Mesendoderm (in vitro differentiated cells): ENCODE measurements at places on chromosomes 7 and 10.

DNA sequence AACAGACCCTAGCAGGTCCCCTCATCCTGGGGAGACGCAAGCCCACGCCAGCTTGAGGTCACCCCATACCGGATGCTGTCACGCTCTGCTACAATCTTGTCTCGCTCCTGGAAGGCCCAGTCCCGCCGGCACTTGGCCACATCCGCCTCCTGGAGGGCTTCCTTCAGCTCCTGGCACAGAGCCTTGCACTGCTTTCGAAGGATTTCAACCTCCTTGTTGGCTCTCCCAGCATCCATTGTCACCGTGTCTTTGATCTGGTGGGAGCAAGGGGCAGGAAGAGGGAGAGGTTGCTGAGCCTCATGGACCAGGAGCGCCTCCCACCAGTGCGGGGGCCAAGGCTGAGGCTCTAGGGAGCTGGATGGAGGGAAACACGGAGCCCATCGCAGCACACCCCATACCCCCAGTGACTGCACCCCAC, 90.9 kb downstream of the DLG5 start:
- no peak for DNase-seq

DNA sequence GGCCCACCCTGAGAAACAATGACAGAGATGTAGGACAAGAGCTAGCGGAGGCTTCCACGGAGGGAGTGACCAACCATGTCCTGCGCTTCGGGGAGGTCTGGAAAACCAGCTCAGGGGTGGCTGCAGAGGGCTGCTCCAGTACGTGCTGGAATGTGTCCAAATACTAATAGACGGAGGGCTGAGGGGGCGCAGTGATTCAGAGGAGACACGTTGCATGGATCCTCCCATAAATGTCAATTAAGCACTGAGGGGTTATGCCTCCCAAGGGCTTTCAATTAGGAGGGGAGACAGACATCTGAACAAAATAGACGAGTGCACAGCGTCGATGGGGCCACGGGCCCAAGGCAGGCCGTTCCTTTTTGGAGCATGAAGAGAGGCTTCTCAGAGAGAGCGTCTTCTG, 51.0 kb upstream of the NPS start:
- DNase-seq, result no peak

DNA sequence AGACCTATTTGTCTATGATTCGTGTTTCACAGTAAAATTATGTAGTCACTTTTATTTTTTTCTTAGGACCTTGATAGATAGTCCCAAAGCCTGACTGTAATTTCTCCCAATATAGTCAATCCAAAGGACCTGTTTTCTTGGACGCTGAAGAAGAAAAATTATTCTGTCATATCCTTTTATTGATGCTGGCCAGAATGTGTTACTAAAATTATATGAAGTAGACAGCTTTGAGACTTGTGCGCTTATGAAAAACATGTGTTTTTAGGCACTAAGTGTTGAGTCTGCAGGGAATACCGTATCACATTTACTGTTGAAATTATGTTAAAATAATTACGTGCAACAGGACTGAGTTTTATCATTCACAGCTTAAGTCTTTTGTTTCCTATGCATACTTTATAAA, 17.9 kb downstream of the TES start:
- DNase-seq, result no peak

GRCh38 chr10:123642697-123643096, 23.5 kb upstream of the GPR26 start:
- DNase-seq, result peak; percentile 51

DNA sequence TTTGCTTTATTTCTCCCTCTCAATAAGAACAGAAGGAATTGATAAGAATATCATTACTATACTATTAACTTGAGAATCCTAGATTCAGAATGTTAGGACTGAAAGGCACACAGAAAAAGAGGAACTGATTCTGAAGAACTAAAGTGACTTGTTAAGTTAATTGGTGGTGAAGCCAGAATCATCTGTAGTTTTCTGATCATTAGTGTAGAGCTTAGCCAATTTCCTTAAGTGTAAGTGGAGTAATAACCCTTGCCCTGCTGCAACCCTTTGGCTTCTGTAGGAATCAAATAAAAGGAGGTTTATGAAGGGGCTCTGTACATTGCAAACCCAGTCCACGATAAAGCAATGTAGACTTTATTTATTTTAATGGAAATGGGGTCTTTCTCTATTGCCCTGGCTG, 1186.0 kb downstream of the SORCS3 start:
- no peak for DNase-seq

- DNase-seq, result peak; percentile 92
These were observed 2.4 kb upstream of the INHBA start for GRCh38 chr7:41705109-41705901.

DNA sequence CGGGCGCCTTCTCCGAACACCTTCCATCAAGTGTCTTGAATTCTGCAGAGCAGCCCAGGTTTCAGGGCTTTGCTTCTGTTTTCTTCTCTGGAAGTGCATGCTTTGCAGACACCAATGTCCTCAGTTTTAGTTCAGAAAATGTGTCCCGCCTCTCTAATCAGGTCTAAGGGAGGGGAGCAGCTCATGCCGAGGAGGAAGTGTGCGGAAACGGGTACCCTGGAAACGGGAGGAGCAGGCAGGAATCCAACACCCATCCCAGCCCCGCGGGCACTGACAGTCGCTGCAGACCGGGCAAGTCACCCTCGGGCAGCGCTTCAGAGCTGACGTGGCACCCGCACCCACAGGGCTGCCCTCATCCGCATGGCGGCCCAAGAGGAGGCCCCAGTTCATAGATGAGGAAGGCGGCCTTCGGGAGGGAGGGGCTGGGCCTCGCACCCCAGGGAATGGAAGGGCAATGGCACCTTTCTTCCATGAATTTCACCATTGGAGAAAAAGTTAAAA, 338.7 kb downstream of the DNAJB6 start:
- no peak for DNase-seq

GRCh38 chr7:15853832-15854470, 167.5 kb upstream of the MEOX2 start:
- no peak for DNase-seq

GRCh38 chr7:28675429-28675828, 263.1 kb downstream of the CREB5 start:
- no peak for DNase-seq

GRCh38 chr10:128150045-128150493, 23.8 kb upstream of the MKI67 start:
- DNase-seq, result peak; percentile 81

DNA sequence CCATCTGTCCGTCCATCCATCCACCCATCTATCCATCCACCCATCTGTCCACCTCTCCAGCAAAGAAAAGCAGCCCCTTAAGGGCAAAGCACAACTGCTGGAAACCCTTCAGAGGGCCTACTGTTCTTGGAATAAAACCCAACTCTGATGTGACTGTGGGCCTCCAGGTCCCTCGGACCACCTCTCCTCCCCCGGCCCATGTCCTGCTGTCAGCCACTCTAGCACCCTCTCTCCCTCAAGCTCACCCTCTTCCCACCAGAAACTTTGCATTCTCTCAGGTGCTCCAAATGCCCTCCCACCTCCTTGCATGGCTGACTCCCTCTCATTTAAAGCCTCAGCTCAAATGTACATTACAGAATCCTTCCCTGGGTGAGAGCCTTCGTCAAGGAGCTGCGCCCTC, 110.3 kb downstream of the ARHGAP22 start:
- no peak for DNase-seq
